ENCODE measurements at places on chromosomes 2 and 18. TPM values are rescaled to one million over a fixed set of nuclear protein-coding genes. Genes with fewer than 3 reads are reported as not detected.

CLEC4F gene
- total RNA-seq = not detected

MAP3K20 gene
- total RNA-seq = 11.9 TPM

RUFY4 gene
- not detected for total RNA-seq

RAB31 gene
- 36.8 TPM for total RNA-seq

PROKR1 gene
- total RNA-seq = not detected

BMP10 gene
- not detected for total RNA-seq

NPAS2 gene
- total RNA-seq = 3.6 TPM

DLGAP1 gene
- total RNA-seq = not detected

LRRC30 gene
- not detected for total RNA-seq
